Thoracic aorta (tissue), 2 donors: ENCODE measurements at places on chromosomes 13 and 19.
A peak's percentile ranks its signal among the peaks of the same experiment; 100 is the strongest.

DNA sequence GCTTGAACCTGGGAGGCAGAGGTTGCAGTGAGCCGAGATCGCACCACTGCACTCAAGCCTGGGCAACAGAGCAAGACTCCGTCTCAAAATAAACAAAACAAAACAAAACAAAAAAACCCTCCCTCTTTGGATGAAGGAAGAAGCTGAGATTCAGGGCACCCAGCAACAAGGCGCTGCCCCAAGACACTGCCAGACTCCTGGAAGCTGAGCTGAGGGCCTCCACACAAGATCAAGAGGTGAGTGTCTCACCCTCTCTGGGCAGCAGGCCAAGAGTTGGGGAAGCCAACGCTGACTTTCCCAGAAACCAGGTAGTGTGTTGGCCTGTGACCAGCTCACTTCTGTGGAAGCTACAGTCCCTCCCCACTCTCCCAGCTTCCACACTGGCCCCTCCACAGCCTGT is 3.7 kb upstream of the TYROBP start:
- H3K4me3 ChIP-seq = no peak overlapping the region
- H3K4me1 ChIP-seq = no peaks in the 10 kb centered on the region
- no peak for DNase-seq
- H3K36me3 ChIP-seq = no peaks in the 10 kb centered on the region
- no peak overlapping the region for H3K27ac ChIP-seq

- no peak for DNase-seq
- no peak overlapping the region for H3K27ac ChIP-seq
- H3K4me3 ChIP-seq = no peak overlapping the region
- peaks cover 6% of the 10 kb centered on the region for H3K4me1 ChIP-seq
- no peaks in the 10 kb centered on the region for H3K27me3 ChIP-seq
- H3K36me3 ChIP-seq = peaks cover 84% of the 10 kb centered on the region
These were observed 9.7 kb downstream of the PTBP1 start for GRCh38 chr19:806815-807421.

DNA sequence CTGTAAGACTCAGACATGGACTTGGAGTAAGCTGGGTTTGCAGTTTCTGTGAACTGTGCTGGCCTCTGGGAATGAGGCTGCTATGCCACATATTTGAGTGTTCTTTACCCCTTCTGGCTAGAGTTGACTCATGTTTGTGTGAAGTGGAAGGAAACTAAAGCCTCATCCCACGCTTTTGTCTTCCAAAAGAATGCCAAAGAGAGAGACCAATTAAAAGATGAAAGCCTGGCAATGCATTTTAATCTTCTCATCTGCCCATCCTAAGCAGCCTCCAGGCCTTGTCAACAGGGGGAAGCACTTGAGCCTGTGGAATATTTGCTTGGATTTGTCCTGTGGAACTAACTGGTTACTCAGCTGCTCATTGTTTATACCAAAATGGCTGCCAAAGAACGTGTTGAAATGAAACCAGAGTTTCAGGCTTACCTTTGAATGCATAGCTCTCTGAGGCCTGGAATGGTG is 49.1 kb downstream of the LMO7 start:
- H3K36me3 ChIP-seq = no peaks in the 10 kb centered on the region
- DNase-seq = no peak
- no peak overlapping the region for H3K4me3 ChIP-seq
- H3K4me1 ChIP-seq = no peaks in the 10 kb centered on the region

DNA sequence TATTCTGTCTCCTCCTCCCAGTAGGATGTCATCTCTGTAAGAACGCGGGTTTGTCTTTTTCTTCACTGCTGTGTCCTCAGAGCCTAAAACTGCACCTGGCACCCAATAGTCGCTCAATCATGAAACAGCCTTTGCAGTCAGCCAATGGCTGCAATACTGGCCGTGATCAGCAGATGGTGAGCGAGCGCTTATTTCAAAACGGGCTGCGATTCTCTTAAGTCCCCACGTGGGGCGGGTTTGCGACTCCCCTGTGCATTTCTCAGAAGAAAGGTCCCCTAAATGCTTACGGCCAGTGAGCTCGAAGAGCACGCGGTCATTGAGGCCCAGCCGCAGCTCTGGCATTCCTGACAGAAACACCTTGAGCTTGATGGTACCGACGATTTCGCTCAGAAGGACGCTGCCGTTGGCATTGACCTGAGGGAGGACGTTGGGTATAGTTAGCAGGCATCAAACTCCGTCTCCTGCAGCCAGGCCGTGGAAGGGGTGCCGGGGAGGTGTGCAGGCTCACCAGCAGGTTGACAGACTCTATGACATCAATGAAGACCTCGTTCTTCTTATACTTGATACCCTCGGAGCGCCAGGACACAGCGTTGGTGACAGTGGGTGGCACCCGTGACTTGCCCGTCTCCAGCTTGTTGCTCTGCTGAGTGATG is 6.0 kb downstream of the AP1M2 start:
- peak; percentile 79 for DNase-seq
- no peak overlapping the region for H3K27ac ChIP-seq
- no peaks in the 10 kb centered on the region for H3K4me1 ChIP-seq
